ENCODE measurements at places on chromosomes 16 and 17. TPM values are rescaled to one million over a fixed set of nuclear protein-coding genes. Genes with fewer than 3 reads are reported as not detected.

Gene MRPL12
- total RNA-seq, result 11.2 TPM

Gene KRTAP3-2
- total RNA-seq, result not detected

Gene MYH2
- not detected for total RNA-seq

Gene ADORA2B
- total RNA-seq, result 10.5 TPM

Gene KRT222
- 0.33 TPM for total RNA-seq

Gene TRAPPC1
- 61.9 TPM for total RNA-seq

Gene KRTAP4-6
- not detected for total RNA-seq

Gene AOC2
- total RNA-seq, result 0.33 TPM

Gene SHISA9
- total RNA-seq, result not detected

Gene MILR1
- total RNA-seq, result 4.4 TPM

Gene TM4SF5
- not detected for total RNA-seq

Gene PARN
- 32.9 TPM for total RNA-seq

Gene CCL14
- not detected for total RNA-seq

Gene PYDC1
- not detected for total RNA-seq

Gene ITGAD
- not detected for total RNA-seq

Gene TPSG1
- not detected for total RNA-seq

Gene TUBD1
- 5.6 TPM for total RNA-seq

Gene SYNGR3
- total RNA-seq, result 1.5 TPM

Gene TP53TG3F
- total RNA-seq, result not detected

Gene CBX4
- 13.4 TPM for total RNA-seq

Gene SOX8
- under 0.01 TPM for total RNA-seq

Gene TMC8
- not detected for total RNA-seq

Gene NPTX1
- total RNA-seq, result 31.2 TPM

Gene KRT15
- not detected for total RNA-seq

Gene COG8
- 29.2 TPM for total RNA-seq

Gene CARD14
- 0.17 TPM for total RNA-seq

Gene CCL1
- not detected for total RNA-seq

Measured in fibroblast of lung (primary cell).